Activated CD8-positive, alpha-beta memory T cell treated with anti-CD3 and anti-CD28 coated beads for 4 hours (primary cell): ENCODE measurements at places on chromosomes 2 and 18.

GRCh38 chr18:12595571-12596255, 62.2 kb downstream of the SPIRE1 start:
- no peak for DNase-seq

- DNase-seq, result no peak
Observed at GRCh38 chr2:183185534-183185933, 61.3 kb downstream of the NUP35 start.

DNA sequence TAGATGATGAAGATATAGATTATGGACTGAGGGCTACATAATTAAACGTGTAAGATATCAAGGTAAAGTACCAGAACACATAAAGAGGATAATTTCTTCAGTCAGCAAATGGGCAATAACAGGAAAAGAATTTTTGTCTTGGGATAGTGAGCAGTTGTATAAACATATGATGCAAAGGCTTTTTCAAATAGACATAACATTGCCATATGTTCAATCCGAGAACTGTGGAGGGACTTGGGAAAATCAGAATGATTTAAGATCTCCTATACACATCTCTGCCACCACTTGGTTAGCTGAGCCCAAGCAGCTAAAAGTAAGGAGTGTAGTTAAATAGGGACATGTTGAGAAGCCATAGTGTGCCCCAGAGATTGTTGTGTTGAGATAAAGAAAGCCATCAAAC, 287.6 kb upstream of the ZNF521 start:
- DNase-seq, result no peak

DNA sequence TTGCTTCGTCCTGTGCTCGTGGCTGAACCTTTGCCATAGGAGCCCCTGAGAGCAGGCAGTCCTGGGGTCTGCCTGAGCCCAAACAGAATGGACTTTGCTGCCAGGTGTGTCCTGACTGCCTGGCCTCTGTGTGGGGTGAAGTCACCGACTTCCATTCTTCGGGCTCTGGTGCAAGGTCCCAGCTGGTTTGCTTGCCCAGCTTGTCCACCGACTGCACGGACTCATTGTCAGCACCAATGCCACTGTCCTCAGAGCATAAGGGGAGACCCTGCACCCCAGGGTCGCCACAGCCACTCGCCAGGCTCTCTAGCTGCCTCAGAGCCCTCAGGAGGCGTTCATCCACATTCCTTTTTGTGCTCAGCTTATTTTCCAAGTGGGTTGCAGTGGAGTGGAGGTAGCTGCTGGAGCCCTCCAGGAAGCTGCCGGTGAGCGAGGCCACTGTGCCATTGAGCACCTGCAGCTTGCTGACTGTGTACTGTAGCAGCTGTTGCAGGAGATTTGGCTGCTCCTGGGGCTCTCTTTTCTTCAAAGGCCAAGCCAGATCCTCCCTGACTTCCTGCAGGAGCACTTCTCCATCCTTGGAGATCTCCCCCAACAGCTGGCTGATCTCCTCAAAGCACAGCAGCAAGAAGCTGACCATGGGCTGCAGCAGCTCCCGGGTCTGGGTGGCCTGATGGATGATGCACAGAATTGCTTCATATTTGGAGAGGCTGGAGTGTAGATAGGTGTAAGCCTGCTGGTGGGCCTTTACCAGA, 1.2 kb downstream of the PCARE start:
- no peak for DNase-seq

DNA sequence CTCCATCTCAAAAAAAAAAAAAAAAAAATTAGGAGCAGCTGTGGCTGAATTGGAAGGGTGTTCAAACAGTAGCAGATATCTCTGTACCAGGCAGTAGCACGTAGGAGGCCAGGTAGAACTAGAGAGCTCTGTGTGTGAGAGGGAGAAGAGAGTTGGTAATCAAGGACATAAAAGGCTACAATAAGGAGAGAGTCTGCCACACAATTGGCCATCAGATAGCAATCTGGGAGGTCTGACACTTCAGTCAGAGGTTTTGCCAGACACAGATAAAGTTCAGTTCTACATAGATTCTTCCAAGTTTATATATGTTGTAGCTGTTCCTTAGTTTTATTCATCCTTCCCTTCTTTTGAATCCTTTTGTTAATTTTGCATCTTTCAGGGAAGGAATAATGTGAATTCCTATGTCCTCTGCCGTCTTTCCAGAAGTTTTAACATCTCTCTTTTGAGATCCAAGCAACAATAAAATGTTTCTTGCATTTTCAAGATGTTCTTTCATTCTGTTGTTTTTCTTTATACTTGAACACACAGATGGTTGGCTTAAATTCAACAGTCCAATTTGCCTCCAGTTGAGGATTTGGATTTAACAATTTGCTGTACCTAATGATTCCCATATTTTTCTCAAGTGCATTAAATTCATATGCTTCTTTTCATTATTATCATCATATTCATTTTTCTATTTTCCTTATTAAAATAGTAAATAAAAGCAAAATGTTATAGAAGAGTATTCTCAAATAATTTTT, 600.3 kb upstream of the GCFC2 start:
- DNase-seq, result no peak

- no peak for DNase-seq
Observed at GRCh38 chr2:118954297-118955060, 12.5 kb downstream of the MARCO start.

DNA sequence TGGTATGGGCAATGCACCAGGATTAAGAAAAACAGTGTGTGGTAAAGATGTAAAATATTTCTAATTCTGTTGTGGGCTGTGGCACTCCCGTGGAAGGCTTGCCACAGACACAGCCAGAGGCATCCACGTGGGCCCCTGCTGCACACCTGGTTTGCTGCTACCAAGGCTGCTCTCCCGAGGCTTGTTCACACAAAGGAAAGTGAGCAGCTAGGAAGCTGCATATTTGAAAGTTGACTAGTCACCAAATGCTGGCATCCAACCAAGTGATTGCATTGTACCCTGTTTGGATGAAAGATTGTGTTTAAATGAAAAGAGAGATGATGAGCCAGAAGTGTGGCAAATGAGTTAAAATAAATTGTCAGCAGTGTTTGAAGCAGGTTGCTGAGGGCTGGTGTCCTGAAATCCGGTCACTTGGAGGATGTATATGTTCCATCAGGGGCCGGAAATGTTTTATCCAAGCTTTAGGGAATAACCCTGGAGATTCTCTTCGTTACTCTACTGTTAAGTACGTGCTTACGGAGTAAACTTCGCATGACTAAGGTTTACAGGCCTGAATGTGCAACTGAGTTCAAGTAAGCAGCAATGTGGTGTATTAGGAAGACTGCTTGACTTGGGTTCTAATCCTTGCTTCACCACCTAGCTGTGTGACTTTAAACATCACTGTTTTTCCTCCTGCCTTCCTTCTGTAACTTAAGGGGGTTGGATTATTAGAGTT, 86.1 kb downstream of the MSH2 start:
- DNase-seq, result no peak

GRCh38 chr2:195594248-195594647, 62.8 kb upstream of the SLC39A10 start:
- DNase-seq, result no peak
